ENCODE measurements at places on chromosomes 7 and 10. TPM values are rescaled to one million over a fixed set of nuclear protein-coding genes. Genes with fewer than 3 reads are reported as not detected.

The LIPM gene
- not detected for total RNA-seq

The AASS gene
- 1.5 TPM for total RNA-seq

The RBM20 gene
- 0.91 TPM for total RNA-seq

The PSMC2 gene
- 102 TPM for total RNA-seq

The CCDC186 gene
- 55.9 TPM for total RNA-seq

The DGKB gene
- not detected for total RNA-seq

The MCM10 gene
- total RNA-seq, result 0.50 TPM

The PHYHIPL gene
- total RNA-seq, result not detected

The KLHL7 gene
- total RNA-seq, result 14.3 TPM

The ITIH5 gene
- not detected for total RNA-seq

DNA sequence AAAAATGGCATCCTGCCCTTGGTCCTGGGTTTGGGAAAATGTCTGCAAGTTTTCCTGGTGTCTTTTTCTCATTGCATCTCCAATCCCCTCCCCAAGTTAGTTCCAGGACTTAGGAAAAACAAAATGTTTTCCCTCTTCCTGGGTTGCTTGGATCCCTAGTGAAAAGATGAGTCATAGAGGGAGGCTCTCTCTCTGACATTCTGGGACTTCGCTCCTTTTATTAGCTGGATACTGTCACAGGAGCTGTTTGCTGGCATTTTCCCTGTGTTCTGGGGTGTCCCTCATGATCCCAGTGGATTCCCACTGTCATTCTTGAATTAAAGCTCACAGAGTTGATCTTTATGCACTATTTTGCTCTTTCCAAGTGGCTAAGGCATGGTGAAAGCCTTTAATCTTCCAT lies 316.4 kb upstream of the MBL2 start:
- no peak for DNase-seq

- no peak for DNase-seq
These were observed 22.4 kb upstream of the AHR start for GRCh38 chr7:17275749-17276671.

DNA sequence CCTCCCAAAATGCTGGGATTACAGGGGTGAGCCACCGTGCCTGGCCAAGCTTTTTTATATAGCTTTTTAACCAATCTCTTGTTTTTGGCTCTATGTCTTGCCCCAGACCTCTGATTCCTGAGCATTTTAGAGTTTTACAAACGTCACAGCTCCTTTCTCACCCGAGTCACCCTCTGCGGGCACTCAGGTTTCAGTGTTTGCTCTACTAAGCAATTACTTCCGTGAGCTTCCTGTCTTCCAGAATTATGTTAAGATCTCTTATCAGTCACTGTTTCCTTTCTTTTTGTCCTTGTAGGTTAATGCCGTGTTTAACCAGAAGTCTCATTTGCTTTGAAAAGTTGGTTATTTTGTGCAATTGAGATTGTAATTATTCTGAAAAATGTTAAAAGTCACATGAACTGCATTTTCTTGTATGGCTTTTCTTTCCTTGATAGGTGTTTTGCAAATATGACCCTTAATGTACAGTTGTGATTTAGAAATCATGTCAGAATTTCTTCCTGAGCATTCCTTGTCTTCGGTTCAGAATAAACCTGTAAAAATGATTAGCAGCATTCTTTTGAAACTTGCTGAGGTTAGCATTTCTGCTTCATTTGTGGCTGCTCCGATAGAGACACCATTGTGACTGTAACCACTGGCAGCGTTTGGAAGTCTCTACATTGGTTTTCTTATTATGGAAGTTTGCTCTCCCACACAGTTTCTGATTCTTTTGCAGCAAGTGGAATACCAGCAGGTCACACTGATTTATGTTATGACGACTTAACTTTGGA lies 4.5 kb upstream of the HKDC1 start:
- no peak for DNase-seq

DNA sequence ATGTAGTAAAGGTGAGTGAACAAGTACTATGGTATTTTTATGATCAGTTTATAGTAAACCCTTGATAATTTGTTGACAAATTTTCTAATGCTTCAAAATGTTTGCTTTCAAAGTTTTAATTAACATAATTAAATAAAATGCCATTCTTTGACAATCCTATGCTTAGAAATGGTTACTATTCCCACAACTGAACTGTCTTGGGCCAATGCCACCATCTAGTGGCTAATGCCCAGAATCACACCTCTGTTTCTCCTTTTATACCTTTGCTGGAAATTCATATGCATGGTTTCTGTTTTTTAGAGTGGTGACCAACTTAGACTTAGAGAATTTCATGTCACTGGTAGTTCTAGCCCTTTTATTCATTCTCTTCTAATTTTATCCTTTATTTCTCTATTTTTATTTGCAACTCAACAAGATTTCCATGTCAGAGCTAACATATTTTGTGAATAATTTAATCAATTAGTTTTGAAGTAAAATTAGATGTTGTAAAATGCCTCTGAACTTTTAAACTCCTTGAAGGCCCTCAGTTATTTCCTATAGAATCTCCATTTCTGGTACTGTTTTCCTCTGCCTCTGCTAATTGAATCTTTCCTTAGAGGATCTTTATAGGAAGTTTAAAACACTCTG lies 31.1 kb downstream of the PCGF5 start:
- peak; percentile 64 for DNase-seq

GRCh38 chr7:113562242-113562641 lies 356.6 kb downstream of the PPP1R3A start:
- DNase-seq, result no peak

DNA sequence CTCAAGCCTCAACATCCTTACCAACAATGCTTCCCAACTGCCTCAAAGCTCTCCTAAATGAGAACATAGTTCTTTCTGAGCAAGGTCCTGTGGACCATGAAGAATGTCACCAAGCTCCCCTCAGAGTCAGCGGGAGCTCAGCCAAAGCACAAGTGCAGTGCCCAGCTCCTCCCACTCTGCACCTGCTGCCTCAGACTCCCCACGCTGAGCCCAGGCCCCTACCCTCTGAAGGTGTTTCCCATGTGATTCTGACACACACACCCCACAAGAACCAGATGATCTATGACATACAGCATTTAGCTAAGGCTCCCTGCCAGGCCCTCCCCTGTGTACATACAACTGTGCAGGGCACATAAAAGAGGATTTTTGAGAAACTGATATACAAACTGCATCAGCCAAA lies 19.2 kb downstream of the ERCC6 start:
- DNase-seq, result no peak

GRCh38 chr10:110067960-110068770 lies 60.4 kb downstream of the ADD3 start:
- DNase-seq, result peak; percentile 34

DNA sequence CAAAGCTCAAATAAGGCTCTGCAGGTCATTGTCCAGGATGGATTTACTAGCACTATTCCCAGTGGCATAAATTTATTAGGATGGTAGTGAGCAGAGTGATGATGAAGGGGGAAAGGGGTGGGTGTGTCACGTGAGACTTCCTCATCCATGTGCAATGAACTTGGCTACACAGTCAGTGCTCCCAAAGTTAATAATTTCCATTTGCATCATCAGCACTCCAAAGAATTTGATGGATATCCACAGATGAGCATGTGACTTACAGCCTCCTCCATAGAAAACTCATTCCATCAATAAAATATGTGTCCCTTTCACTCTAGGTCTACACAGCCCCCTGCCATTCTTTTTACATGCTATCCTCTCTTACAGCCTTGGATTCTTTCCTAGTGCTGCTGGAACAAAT lies 142.6 kb upstream of the PLPP4 start:
- no peak for DNase-seq

DNA sequence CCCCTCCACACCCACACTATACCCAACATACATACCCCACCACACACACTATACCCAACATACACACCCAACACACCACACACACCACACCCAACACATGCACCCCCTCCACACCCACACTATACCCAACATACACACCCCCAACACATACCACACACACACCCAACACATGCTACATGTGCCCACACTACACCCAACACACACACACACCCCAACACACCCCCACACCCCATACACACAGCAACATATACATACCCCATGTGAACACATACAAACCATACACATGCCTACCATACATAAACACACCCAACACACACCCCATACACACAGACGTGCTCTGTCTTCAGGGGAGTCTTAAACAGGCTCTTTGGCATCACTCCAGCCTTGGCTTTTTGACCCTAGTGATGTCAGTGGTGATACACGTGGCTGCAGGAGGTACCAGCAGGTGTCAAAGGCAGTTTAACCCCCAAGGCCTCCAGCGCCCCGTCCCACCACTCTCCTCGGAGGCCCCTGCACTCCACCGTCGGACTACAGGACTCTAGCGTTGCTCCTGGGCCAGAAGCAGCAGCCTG lies 73.4 kb downstream of the HIPK2 start:
- DNase-seq, result no peak

GRCh38 chr7:64183126-64183742 lies 23.8 kb upstream of the ZNF735 start:
- peak; percentile 46 for DNase-seq

DNA sequence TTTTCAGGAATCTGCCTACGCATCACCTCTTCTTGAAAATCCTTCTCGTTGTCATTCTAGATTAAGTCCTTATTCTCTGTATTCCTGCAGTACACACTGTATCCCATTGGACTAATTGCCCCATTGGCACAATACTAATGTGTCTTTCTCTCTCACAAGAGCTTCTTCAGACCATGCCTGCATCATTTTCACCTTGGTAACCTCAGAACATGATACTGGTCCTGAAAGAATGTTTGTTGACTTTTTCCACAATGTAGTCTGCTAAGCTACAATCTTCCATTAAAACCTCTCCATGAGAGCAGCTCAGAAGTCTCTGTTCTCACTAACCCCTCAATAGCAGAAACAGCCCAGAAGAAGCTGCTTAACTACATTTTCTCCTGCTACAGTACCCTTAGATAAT lies 270.7 kb downstream of the PCDH15 start:
- DNase-seq, result no peak

- DNase-seq, result peak; percentile 54
These were observed 2.2 kb downstream of the IKZF1 start for GRCh38 chr7:50306494-50307367.

GRCh38 chr7:157416011-157416410 lies 79.2 kb downstream of the DNAJB6 start:
- DNase-seq, result no peak

- no peak for DNase-seq
These were observed 1.5 kb downstream of the SLC18A2 start for GRCh38 chr10:117242463-117242832.

DNA sequence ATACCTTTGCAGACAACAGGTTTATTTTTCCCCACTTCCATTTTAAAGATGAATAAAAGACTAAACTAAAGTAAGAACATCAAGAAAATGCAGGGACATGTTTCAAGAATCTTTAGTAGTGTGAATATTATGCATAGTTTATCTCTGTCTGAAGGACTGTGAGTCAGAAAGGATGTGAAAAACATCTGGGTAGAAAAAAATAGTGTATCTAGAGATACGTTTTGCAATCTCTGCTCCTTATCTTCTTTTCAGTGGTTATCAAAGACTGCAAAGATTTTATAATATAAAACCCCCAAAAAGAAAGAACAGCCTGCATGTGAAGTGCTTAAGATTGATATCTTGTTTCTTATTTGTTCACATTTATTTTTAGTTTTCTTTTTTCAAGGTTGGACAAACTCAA lies 101.9 kb upstream of the ARHGAP21 start:
- no peak for DNase-seq

GRCh38 chr7:122633472-122633871 lies 65.4 kb downstream of the RNF133 start:
- DNase-seq, result no peak

DNA sequence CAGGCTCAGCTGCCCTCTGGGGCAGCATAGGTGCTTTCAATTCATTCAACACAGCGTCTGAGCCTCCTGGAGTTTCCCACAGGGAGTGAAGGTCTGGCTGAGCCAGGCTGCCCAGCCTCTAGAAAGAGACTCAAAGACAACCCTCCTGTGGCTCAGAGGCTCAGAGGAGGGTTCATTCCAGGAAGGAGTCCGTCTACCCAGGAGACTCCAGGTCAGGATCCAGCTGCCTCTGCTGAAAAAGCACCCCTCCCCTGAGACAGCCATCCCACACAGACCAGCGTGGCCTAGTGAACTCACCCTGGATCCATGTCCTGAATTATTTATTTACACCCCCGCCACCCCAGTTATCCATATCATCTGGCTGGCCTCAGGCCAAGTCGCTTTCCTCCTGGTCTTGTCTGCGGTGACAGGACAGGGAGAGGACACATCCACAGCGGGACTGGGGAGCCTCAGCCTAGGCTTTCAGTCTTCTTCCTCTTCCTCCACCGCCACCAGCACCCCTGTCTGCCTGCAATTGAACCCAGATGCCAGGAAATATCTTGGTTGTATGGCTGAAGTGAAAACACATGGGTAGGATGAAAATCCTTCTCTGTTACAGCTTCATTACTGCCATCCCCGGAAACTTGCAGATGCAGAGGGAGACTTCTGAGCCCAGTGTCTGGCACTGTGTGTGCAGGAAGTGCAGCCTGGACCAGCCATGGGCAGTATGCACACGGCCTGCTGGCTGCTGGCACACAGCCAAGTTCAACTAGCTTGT lies 44.0 kb upstream of the COL13A1 start:
- no peak for DNase-seq

- no peak for DNase-seq
These were observed 538.5 kb downstream of the HTR7 start for GRCh38 chr10:90319188-90319914.

GRCh38 chr10:123945325-123945920 lies 53.8 kb upstream of the CPXM2 start:
- DNase-seq, result no peak

GRCh38 chr10:51363415-51363814 lies 289.1 kb downstream of the PRKG1 start:
- DNase-seq, result no peak

DNA sequence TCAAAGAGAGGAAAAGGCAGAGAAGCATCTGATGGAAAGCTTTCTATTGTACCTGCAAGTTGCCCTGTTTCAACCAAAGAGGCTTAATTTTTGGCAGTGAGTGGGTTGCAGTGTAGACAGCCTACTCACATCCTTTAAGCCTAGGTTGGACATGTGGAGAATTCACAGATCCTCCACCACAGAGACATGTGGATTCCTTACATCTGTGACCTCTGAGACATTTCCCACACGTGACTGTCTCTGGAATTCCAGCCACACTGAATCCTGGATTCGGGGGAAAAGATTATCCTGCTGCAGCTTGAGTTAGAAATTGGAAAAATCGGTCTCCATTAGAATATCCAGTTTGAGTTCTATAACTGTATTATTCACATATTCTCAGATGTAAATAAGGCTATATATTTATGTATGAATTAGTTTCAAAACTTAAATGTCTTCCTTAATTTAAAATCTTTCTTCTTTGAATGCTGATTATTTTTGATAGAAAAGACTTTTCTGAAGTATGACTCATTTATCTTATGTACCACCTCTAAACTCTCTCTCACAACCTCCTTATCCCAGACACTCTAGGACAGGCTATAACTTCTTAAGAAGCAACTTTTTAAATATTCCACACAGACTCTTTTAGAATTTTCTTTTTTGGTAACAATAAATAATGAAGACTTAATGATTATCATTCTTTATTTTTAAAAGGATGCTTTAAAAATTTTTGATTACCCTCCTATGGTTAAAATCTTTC lies 123.3 kb downstream of the TWIST1 start:
- DNase-seq, result no peak
